RPMI7951 (cell line): ENCODE measurements at places on chromosomes 13 and 19. TPM values are rescaled to one million over a fixed set of nuclear protein-coding genes. Genes with fewer than 3 reads are reported as not detected.

The PEX11G gene
- 0.36 and 3.2 TPM in 2 replicates for total RNA-seq

GRCh38 chr13:47831265-47831664 is 169.8 kb downstream of the SUCLA2 start:
- no peak for DNase-seq

DNA sequence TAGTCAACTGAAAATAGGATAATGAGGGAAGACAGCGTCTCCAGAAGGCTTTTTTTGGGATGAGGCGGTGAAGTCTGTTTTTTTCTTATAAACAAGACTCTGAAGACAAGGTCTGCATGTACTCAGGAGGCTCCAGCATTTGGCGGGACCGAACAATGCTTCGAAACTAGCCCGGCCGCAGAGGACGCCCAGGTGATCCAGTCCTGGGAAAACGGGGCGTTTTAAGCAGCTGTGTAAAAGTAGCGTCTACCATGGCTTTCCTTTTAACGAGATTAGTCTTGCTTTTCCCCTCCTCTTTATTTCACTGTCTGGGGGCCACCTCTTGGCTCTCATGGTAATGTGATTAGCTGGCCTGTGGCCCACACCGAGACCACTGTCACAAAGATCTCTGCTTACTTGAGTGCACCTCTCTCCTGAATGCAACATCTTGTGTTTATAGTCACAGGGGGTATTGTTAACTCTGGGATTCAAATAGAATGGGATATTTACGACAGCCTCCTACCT is 29.4 kb upstream of the GTF3A start:
- DNase-seq: no peak

DNA sequence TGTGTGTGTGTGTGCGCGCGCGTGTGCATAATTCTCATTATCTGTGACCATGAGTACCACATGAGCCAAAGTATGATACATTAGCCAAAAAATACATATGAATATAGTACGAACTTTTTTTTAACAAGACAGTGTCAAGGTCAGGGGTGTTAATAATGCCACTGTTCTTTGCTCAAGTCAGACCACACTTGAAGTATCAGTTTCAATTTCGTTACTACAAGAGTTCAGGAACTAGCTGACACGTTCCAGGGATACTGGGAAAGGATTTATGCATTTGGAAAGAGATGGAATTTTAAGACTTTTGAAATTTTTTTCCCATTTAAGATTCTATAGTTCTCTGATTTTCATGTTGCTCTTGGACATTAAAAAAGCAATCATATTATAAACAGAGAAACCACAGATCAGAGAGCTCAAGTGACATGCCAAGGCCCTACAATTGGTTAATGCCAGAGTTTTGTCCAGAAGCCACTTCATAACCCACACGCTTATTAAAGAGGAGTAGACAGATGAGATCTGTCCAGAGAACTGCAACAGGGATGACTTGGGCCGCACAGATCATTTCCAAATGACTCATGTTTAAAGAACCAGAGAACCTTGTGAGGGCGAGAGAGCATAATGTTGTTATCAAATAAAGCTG is 718.8 kb upstream of the SGCG start:
- DNase-seq: no peak

GRCh38 chr19:39599116-39599515 is 3.2 kb upstream of the LGALS13 start:
- peak; percentile 39 for DNase-seq
